ENCODE measurements at places on chromosomes 16 and 17.

DNA sequence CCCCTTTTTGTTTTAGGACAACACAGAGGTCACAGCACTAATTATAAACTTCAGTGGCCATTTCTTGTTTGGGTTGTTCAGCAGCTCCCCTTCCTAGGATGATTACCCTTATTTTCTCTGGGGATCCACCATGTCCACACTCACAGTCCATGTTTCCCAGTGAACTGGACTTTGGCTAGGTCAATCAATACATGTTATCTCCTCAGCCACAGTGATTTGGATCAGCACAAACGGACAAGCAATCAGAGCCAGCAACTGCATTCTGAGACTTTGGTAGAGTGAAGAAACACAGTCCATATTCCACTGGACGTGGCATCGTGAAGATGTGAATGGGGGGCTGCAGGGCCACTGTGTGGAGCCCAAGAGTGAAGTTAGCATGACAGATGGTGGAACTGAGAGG lies 4.6 kb downstream of the TMEM220 start:
- DNase-seq, result no peak

- no peak for DNase-seq
Observed at GRCh38 chr17:79944821-79945391, 90.8 kb downstream of the TBC1D16 start.

GRCh38 chr16:64309398-64310110 lies 812.3 kb downstream of the CDH11 start:
- DNase-seq, result no peak

GRCh38 chr17:14741491-14741890 lies 440.6 kb downstream of the HS3ST3B1 start:
- DNase-seq, result no peak

DNA sequence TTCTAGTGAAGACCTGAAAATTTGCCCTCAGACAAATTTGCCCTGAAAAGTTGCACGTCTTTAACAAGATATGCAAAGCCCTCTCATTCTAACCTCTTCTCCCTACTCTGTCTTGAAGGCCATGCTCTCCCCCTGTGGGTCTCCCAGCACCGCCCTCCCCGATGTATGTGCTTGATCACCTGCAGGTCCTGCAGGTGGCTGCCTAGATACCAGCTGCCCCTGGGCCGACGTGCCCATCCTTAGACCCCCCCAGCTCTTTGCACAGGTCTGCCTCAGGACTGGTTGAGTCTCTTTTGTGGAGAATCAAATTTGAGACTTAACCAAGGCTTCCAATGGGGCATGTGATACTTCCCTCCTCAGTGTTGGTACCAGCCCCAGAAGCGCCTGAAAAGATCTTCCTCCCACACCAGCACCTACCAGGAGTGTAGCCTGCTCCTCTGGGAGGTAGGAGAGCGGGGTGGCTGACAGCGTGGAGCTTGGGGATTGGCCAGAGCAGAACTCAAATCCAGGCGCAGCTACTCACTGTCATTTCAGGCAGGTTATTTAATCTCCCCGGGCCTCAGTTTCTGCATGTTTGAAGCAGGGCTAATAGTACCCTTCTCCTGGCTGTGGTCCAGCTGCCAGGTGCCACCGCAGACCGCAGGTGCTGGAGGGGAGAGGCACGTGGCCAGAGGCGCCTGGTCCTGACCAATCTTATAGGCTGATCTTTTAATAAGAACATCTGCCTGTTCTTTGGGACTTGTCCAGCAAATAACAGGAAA lies 4.5 kb upstream of the MRPL38 start:
- no peak for DNase-seq

GRCh38 chr16:26583803-26584202 lies 482.9 kb upstream of the C16orf82 start:
- DNase-seq, result no peak

DNA sequence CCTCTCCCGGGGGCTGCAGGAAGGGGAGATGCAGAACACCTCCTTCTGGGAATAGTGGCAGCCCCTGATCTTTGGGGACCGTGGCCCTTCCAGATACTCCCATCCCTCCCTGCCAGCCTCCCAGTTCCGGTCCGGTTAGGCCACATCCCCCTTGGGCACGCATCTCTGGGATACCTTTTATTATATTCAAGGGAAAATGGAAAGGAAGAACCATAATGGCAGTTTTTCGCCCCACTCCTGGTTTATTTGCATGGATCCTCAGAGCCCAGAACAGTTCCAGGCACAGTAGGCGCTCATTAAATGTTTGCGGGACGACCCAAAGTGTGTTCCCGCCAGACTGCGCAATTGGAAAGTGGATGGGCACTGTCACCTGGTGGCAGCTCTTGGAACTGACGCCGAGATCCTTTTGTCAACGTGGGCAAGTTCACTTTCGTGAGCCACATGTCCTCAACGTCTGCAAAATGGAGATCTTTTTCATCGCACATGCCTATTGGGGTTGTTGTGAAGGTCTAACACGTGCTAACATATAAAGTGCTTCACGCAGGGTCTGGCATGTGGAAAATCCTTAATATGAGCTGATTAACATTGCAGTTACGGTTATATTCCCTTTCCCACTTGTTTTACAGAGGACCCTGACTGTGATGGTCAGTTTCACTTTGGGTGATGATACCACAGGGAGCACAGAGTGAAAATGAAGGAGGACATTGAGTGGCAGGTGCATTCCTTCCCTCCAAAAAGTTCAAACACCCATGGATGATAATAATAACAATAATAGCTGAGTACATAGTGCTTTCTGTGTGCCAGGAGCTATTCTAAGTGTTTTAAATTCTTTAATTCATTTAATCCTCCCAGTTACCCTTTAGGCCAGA lies 1.7 kb upstream of the GPRC5B start:
- peak; percentile 83 for DNase-seq

DNA sequence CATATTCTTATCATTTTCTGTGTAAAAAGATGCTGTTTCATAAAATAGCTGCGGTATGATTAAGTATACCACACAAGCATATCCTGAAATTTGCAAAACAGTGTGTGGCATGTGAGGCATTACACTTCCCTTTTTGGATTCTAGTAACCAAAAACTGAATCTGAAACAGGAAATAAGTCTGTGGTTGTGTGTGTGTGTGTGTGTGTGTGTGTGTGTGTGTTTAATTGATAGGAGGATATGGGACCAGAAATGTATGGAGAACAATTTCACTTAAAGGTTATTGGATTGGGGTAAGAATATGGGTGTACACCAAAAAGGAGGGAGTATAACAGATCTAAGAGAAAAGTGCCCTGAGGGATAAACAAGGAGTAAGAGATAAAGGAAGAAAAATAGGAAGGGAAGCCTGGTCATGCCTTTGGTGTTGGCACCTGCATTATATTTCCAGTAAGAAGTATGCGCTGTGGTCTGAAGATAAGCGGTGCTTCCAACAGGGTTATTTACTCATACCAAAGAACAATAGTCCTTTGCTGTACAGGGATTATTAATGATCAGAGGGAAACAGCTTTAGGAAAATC lies 4.0 kb downstream of the LYRM1 start:
- peak; percentile 51 for DNase-seq

DNA sequence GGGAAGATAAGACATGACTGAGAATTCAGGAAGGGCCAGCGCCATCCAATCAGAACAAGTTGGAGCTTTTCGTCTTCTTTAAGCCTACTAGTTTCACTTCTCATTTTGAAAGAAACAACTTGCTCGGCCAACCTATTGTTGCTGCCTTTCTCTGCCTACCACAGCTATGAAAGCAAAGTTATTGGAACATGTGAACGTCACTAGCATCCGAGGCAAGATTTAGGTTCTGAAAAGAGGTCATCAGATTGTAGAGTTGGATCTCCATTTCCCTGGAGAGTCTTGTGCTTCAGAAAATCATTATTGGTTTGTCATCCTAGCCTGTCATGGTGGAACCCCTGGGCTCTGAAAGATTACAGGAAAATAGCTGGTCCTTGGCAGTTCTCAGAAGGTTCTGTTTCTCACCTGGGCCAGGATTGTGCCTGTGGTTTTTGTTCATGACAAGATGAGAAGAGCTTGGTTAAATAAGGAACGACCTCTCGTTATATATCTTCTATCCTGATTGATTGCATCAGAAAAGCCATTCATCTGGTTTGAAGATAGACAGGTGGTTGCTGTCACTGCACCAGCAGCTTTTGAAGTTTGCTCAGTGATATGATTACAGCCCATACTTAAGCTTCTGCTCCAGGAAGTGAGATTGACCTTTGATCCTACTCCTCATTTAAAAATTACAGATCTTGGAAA lies 25.3 kb downstream of the CDH13 start:
- peak; percentile 39 for DNase-seq

GRCh38 chr17:34146440-34147043 lies 108.5 kb upstream of the CCL2 start:
- peak; percentile 77 for DNase-seq

DNA sequence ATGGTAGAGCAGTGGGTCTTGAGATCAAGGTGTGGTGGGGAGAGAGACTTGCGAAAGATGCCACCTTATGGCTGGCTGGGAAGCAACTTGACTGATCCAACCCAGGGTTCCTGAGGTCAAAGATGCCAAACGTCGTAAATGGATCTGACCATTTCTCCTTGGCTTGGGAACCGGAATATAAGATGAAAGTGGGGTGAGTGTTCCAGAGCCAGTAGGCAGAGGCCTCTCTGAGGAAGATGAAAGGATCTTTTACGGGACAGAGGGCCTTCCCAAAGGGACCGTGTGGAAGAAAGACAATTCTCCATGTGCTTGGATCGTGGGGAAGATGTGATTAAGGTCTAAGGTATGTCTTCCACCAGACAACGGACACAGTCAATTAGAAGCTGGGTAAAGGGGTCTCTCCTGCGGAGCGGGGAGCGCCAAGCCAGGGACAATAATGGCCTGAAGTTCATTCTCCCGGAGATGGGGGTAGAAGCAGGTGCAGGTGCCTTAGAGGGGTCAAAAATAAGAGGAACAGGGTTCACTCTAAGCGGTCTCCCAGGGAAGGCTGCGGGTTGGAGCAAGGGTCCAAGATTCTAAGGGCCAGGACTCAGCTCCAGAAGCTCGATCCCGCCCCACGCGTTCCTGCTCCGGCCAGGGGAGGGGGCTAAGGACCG lies 800 bp downstream of the FXR2 start:
- DNase-seq, result no peak

- no peak for DNase-seq
Observed at GRCh38 chr16:14472357-14472756, 157.7 kb downstream of the PARN start.

DNA sequence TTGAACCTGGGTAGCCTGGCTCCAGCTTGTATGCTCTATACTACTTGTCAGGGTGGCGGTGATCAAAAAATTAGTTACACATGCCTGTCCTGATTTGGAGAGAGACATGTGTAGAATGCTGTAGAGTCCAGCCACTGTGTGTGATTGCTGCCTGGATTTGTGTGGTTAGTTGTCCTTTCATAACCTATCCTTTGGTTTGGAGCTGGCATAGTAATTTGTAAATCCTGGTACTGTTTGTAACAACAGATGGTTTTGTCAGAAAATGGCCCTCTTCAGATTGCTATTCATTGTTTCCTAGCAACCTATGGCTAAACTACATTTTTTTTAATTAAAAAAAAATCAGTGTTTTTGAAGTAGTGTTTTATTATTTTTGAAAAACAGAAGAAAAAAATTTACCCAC lies 30.5 kb downstream of the ETV4 start:
- DNase-seq, result no peak

- peak; percentile 92 for DNase-seq
Observed at GRCh38 chr16:27202923-27203506, 311 bp upstream of the KDM8 start.

DNA sequence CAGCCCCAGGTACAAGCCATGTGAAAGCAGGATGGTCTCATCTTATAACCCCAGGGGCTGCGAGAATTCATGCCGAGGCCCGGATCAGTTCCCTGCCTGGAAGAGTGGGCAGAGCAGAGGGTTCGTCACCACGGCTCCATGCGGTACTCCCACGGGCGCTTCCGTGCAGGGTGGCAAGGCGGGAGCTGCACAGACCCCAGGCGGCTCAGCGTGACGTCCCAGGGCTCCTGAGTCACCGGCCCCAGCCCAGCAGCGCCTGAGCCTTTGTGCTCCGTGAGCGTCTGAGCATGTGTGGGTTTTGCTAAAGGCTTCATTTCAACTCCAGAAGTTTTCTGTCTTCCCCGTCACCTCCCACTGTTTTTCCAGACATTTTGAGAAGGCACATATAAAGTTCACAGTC lies 71.2 kb upstream of the CHMP6 start:
- DNase-seq, result no peak

DNA sequence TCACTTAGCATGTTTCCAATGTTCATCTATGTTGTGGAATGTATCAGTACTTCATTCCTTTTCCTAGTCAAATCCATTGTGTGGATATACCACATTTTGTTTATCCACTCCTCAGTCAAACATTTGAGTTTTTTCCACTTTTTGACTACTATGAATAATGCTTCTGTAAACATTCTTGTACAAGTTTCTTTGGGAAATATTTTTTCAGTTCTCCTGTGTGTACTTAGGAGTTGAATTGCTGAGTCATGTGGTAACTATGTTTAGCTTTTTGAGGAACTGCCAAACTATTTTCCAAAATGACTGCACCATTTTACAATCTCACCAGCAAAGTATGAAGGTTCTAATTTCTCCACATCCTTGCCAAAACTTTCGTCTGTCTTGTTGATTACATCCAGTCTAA lies 223.7 kb upstream of the AXIN2 start:
- DNase-seq, result no peak

DNA sequence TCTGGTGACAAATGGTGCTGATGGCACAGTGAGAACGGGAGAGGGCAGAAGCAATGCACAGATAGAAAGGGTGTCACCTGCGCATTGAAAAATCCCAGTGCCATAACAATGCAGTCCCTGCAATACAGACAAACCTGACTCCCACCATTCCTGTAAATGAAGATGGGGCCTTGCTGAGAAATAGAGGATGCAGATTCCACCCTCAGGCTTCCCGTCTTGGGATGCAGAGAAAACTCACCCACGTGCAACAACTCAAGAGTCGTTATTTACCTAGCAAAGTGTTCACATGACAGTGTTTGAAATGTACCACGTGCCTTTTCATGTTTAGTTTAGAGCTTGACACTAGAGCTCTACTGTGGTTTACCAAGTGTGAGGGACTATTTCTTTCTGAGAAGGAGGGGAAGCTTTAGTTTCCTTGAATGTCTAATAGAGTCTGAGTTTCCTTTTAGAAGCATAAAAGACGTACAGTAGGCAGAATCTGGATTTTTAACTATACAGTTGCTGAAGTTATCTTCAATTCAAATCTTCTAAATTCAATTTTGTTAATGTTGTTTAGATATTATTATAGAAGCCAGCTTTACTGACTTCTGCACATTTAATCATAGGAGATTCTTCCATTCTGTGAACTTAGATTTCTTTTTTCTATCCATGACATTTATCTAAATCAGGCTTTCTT lies 35.6 kb downstream of the WWOX start:
- DNase-seq, result no peak

- no peak for DNase-seq
Observed at GRCh38 chr17:81960130-81960958, 643 bp downstream of the NOTUM start.

GRCh38 chr17:43826206-43826605 lies 6.7 kb downstream of the MPP3 start:
- DNase-seq, result no peak

DNA sequence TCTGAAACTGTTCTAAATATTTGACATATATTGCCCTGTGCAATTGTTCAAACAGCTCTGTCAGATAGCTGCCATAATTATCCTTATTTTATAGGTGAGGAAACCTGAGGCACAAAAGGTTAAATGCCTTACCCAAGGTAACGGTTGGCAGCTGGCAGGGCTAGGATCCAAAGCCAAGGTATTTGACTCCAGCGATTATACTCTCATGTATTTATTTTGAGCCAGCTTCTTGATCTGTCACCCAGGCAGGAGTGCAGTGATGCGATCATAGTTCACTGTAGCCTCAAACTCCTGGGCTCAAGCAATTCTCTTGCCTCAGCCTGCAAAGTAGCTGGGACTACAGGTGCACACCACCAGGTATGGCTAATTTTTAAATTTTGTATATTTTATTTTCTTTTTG lies 7.2 kb downstream of the ENO3 start:
- DNase-seq, result no peak

- no peak for DNase-seq
Observed at GRCh38 chr16:74832228-74832627, 57.6 kb upstream of the FA2H start.

Data from activated CD4-positive, alpha-beta T cell treated with anti-CD3 and anti-CD28 coated beads, Interleukin-2, amount 10 ng/mL, durations not matched to agents 7 days and 5 days (primary cell).